ENCODE measurements at places on chromosomes 12 and 14.

- DNase-seq = peak; percentile 51
Observed at GRCh38 chr14:77151245-77151644, 9.7 kb upstream of the ZDHHC22 start.

DNA sequence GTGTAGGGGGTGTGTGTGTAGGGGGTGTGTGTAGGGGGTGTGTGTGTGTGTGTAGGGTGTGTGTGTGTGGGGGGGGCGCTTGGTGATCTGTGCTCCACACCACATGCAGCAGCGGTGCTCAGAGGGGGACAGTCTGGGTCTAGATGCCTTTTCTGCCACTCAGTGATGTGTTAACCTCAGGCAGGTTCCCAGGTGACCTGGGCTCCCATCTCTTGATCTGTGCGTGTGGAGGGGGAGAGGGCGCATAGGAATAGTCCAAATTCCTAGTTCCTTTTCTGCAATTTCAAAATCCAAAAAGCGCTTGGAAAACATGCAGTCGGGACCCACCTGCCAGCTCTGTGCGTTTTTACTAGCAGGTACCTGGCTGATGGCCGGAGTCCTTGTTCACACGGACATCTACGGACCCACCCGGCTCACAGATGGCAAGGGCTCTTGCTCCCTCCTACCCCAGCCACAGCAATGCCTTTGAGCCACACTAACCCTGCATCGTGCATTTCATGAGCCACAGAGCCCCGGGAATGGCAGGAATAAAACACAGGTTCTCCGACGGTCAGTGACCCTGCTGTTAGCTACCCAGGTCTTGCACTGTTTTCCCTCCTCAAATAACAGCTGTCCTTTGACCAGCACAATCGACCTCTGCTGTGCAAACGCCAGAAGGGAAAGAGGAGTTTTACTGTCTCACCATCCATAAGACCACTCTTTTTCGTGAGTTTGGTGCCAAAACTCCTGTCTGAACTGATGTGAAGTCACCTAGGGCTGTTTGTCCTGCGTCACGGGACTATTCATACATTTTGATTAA is 120.8 kb downstream of the GLT1D1 start:
- no peak for DNase-seq

DNA sequence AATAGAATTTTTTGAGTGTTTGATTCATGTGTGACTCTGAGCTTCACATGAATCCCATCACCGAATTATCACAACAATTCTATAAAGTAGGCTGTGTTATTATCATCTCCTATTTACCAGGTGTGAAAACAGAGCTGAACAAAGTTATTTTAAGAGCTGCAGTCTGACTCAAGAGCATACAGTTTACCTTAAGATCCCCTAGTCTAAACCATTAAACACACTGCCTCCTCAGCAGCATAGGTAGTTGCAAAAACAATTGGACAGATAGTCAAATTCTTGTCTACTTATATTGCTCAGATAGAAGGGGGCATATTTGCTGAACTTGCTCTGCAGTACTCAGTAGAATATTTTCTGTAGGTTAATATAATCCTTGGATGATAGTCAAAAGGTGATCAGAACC is 219.8 kb upstream of the ATP2B1 start:
- no peak for DNase-seq

- no peak for DNase-seq
Observed at GRCh38 chr14:100211366-100211765, 27.6 kb upstream of the YY1 start.

GRCh38 chr12:79555028-79555925 is 135.5 kb downstream of the PAWR start:
- peak; percentile 66 for DNase-seq

GRCh38 chr14:61132336-61132735 is 148.8 kb downstream of the TMEM30B start:
- no peak for DNase-seq
